ENCODE measurements at places on chromosomes 2 and 18.

GRCh38 chr2:181380581-181380980 is 76.6 kb upstream of the ITGA4 start:
- DNase-seq, result no peak

DNA sequence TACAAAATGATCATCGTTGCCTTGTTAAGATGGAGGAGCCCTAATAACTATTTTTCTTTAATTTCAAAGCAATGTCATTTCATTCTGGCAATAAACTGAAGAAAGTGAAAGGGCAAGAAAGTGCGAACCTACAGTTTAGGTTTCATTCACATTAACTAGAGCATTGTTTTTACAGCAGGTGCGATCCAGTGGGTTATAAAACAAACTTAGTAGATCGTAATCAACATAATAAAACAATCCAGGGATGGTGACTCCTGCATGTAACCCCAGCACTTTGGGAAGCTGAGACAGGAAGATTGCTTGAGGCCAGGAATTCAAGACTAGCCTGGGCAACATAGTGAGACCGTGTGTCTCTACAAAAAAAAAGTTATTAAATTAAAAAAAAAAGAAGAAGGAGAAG is 51.1 kb downstream of the AP1S3 start:
- DNase-seq, result no peak

GRCh38 chr2:239959059-239959971 is 65.8 kb downstream of the NDUFA10 start:
- peak; percentile 47 for DNase-seq

- no peak for DNase-seq
Measured at GRCh38 chr2:51220080-51220479, 188.1 kb upstream of the NRXN1 start.

- no peak for DNase-seq
Measured at GRCh38 chr2:44570777-44571176, 209.0 kb downstream of the CAMKMT start.

DNA sequence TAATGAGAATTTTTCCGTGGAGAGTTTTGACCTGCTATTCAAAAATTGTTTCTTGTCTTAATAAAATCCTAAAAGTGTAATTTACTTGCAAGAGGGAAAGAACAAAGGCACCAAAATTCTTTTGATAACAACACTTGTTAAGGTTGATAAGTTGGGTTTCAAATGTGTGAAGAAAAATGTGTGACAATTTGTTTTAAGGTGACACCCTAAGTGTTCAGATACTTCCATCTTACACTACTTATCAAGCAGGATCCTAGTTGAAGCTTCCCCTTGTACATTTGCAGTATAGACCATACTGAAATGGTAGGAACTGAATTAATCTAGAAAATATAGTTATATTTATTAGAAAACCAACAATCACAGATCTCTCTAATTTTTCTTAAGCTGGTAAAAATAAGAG is 204.6 kb downstream of the ARHGAP15 start:
- DNase-seq, result no peak
